Cerebellar cortex (tissue), 1 donor: ENCODE measurements at places on chromosomes 3 and 15.
A peak's percentile ranks its signal among the peaks of the same experiment; 100 is the strongest.

DNA sequence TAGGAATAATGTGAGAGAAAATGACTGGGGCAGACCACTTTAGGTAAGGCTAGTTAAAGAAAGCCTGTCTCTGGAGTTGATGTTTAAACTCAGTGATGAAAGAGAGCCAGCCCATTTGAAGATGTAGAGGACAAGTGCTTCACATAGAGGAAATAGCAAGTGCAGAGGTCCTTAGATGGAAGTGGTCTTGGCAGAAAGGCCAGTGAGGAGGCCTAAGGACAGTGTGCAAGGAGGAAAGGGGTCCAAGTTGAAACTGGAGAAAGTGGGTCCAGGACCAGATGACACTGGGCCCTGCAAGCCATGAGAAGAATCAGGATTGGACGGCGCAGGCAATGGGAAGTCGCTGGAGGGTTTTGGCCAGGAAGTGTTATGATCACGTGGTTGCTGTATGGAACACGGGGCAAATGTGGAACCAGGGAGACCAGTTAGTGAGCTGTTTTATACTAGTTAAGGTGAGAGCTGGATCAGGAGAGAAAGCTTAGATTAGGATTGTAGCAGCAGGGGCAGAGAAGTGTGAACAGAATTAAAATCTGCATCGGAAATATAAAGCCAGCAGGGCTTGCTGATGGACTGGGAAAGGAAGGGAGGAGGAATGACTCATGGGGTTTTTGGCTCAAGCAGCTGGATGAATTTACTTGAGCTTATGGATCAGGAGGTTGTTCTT lies 48.0 kb upstream of the SCAANT1 start:
- peak; percentile 66 for DNase-seq

DNA sequence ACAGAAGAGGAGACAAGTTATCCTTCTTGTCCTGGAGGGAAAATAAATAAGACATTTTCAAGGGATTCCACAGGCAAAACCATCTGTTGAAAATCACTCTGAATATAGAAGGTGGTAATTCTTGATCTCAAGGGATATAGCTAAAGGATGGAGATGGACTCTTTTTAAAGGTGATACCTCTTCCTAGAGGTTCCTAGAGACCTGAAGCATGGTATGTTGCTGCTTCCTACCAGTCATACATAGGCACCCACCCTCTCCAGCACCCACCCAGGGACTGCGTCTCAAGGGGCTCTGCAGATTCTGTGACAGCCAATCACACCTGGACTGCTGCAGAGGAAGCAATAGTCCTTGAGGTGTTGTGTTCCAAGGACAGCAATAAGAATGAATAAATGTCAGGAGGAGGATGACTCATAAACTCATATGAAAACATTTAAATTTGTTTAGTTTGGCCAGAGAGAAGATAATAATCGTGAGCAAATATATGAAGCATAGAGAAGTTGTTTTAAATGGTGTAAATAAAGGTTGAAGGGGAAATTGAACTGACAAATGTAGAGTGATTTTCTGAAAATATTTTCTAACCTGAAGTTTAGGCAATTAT lies 741.6 kb upstream of the CBLB start:
- no peak for DNase-seq

DNA sequence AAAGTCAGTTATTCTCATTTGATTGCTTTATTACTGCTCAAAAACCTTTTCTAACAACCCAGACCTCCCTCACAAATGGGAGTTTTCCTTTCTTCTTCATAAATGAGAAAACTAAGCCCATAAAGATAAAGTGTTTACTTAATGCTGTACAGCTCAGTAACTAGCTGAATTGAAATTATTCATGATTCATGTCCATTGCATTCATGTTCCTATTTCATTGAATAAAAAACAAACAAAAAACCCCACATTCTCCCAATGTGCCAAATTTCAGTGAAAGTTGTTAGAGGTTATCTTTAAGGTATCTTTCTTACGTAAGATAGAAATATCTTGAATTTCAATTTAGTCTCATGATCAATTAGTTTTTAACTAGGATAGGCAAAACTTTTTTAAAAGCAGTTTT lies 2.8 kb downstream of the PLSCR2 start:
- DNase-seq = no peak

- no peak for DNase-seq
Measured at GRCh38 chr3:194993896-194994295, 277.1 kb downstream of the XXYLT1 start.

DNA sequence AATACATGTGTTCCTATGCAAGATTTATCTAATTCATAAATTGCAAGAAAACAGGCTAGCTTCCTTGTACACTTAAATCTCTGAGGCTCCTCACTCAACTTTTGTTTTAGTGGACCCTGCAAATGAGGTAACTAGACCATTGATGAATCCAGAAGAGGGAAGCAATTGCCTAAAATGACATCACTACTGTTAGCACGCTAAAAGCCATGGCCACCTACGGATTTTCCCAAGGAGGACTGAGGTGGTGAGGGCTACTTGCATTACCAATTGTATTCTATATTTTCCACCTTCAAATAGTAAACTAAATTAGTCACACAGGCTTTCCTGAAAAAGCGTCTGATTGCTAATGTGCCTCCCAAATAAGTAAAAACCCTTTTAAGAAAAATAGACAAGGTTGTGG lies 140.7 kb downstream of the GADL1 start:
- DNase-seq = no peak

DNA sequence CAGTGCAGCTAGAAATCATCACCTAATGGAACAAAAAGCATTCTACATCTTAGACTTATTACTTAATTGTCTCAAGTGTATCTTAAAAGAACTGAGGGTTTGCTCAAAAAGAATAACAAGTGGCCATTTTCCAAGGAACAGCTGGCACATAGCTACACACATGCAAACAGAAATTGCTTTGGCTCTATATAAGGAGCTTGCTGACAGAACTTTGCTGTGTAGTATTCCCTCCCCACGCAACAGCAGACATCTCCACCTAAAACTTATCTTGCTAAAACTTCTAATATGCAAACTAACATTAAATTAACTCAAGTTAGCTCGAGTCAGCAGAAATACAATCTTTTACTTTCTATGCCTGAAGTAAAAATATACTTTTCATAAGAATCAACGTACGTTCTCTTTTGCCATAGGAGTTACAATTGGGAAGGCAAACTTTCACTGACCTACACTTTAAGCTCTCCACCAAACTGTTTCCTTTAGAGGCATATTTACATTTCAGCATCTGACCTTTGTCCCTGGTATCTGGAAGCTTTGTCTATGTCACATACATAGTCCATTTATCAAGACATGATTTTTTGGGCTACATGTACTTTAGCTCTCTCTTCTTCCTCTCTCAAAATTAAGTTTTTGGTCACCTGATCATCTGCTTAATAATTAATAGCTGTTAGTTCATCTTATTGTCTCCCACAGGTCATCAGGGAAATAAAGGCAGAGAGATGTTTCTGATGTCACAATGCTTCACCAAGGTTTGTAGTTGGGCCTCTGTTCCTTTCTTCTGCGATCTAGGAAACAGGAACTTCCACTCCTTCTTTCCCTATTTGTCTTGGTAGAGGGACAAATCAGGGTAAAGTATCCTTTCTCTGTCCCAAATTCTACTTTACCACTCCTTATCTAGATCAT lies 163.4 kb upstream of the AGTR1 start:
- no peak for DNase-seq
